Hepatocyte (in vitro differentiated cells): ENCODE measurements at places on chromosomes 2 and 18. TPM values are rescaled to one million over a fixed set of nuclear protein-coding genes. Genes with fewer than 3 reads are reported as not detected.
A peak's percentile ranks its signal among the peaks of the same experiment; 100 is the strongest.

The REG3G gene
- 0.30 TPM in 1 of 2 replicates, not detected in the other for total RNA-seq

The ODC1 gene
- total RNA-seq = 140 and 165 TPM in 2 replicates

DNA sequence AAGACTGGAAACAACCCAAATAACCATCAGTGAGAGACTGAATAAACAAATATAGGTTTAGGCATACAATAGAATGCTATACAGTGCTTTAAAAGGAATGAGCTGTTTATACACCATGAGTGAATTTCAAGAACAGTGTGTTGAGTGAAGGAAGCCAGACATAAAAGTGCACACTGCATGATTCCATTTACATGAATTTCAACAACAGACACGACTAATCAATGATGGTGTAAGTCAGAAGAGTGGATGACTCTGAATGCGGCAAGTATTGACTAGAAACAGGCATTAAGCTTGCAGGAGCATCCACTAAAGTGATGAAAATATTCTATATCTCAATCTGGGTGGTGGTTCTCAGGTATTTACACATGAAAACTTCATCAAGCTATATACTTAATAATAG is 142.7 kb upstream of the SLC39A10 start:
- no peak for DNase-seq

The DPP10 gene
- 15.7 and 18.1 TPM in 2 replicates for total RNA-seq

DNA sequence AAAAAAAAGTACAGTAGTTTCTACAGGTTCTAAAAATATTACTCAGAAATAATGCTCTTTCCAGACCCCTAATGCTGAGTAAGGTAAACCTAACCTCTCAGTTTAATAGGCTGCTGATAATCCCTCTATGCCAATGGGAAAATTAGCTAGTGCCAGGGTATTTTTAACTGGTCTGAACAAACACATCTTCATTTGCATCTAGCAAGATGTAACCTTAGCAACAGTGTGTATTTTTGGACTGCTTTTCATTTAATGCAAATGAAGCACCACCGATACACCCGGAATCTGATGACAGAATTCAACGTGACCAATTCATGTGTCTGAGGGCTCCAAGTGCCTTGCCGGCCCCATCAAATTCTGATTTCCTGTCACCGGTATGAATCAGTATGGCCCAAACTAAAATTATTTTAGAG is 47.4 kb upstream of the CYRIA start:
- no peak for DNase-seq

The LIMS1 gene
- 64.6 and 102 TPM in 2 replicates for total RNA-seq

- DNase-seq = no peak
Observed at GRCh38 chr18:9735238-9735637, 27.1 kb downstream of the RAB31 start.

The LRRC30 gene
- not detected in 2 replicates for total RNA-seq

The RGPD3 gene
- total RNA-seq = 0.27 and 0.36 TPM in 2 replicates

The CUL3 gene
- 63.9 and 79.0 TPM in 2 replicates for total RNA-seq

The PIEZO2 gene
- total RNA-seq = 70.8 and 77.5 TPM in 2 replicates

DNA sequence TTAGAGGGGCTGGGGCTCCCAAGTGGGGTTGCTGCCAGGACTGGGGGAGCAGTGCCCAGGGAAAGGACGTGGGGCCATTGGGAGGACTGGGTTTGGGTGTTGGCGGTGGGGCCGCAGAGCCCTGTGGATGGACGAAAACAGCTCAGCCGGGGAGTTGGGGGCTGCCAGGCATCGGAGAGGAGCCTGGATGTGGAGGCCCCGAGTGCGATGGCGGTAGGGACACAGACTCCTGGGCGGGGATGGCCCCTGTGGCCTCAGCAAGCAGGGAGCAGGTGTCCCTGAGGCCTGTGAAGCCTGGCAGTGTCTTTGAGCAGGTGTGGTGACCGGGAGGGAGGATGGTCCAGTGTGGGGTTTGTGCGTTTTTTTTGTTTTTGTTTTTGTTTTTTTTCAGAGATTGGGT is 13.3 kb downstream of the CTDP1 start:
- DNase-seq = no peak

GRCh38 chr2:105789745-105790460 is 45.2 kb downstream of the NCK2 start:
- DNase-seq = no peak

- no peak for DNase-seq
Observed at GRCh38 chr18:53864770-53865169, 359.7 kb downstream of the MBD2 start.

- DNase-seq = peak; percentile 34
Observed at GRCh38 chr2:228318218-228318617, 136.7 kb upstream of the SPHKAP start.

GRCh38 chr2:94955702-94956101 is 69.8 kb upstream of the MAL start:
- DNase-seq = no peak

The QPCT gene
- total RNA-seq = 2.0 TPM in 1 of 2 replicates, not detected in the other

DNA sequence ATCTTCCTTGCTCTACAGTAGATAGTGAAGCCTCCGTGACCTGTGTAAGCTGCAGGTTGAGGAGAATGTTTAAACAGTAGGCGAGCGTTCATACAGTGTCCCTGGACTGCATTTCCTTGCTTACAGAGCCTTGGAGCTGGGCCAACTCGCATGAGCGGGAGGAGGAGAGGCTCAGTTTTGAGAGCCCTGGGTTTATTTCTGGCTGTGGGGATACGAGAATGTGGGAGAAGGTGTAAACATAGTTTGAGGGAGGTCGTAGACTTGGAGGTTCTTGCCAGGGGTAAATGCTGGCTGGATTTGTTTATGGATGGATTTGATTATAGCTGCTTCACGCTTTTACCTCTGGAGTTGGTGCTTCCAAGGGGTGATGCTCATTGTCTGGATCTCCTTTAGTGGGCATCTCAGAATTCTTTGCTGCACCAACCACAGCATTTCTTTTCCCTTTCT is 20.8 kb downstream of the CRIM1 start:
- DNase-seq = peak; percentile 81

GRCh38 chr2:28782423-28782822 is 28.2 kb upstream of the SPDYA start:
- no peak for DNase-seq

DNA sequence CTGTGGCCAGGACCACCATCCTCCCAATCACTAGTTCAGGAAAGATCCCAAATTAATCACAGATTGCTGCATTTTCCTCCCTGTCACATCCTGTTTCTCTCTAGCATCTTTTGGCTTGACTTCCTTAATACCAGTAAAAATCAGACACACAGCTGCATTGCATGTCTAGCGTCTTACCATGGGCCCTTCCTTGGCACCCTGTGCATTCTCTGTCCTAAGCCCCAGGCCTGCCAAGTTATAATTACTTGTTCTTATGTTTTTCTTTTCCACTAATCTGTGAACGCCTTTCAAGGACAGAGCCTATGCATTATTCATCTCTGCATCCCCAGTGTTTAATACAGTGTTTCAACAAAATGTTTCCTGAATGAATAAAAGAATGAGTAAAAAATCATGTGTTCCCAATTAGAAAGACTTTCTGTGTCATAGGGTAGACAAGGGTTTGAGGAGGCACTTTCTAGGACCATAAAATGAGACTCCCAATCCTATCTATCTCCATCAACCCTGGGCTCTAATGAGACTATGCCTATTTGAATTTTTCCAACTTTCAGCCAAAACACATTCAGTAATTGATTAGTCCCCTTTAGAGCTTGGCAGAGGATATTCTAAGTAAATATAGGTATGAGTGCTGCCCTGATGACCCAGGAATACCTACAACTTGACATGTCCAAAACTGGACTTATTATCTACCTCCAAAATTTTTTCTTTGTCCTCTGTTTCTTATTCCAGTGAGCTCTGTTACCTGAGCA is 10.3 kb upstream of the NT5C1B start:
- no peak for DNase-seq

DNA sequence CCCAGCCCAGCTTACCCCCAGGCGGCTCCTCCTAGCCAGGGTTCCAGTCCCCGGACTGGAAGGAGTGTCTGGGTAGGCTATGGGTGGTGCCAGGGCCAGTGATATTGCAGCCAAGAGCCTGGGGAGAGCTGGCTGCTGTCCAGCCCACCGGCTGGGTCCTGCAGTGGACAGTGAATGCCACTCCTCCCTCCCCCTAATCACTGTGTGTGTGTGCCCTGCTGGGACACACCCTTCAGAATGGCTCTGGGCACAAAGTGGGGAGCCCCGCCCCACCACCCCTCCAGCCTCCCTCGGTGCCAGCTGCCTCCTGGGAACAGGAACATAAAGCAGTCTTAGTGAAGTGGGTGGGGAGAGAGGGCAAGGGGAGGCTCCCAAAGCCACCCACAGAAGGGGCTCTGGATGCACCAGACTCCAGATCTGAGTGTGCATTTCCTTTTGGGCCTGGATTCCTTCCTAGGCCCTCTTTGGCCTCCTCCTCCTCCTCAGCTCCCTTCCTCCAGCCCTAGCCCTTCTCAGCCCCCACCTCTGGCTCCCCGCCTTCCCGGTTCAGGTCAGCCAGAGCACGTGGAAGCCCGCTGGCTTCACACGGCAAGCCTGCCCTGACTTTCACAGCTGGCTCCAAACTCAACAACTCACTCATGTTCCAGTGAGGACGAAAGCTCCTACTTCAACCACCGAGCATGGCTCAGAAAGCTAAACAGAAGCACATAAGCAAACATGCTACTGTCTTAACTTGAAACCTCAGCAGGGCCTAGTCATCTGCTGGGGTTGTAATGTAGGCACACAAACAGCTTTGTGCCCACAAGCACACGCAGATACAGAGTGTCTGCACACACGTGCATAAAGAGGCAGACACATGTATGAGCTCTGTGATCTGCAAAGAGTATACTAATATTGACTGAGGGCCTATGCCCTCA is 209.2 kb upstream of the SMAD2 start:
- no peak for DNase-seq

The CHRND gene
- total RNA-seq = not detected in 2 replicates

DNA sequence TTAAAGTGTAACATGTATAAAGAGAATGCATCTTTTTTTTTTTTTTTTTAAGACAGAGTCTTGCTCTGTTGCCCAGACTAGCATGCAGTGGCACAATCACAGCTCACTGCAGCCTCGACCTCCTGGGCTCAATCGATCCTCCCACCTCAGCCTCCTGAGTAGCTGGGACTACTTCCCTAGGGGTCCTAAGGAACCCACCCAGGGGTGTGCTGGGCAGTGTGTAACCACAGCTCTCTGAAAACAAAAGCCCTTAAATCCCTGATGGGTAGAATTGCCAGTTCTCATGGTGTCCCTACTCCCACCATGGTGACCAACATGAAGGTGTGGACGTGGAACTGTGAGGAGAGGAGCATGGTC is 105.6 kb upstream of the ST3GAL5 start:
- DNase-seq = no peak

DNA sequence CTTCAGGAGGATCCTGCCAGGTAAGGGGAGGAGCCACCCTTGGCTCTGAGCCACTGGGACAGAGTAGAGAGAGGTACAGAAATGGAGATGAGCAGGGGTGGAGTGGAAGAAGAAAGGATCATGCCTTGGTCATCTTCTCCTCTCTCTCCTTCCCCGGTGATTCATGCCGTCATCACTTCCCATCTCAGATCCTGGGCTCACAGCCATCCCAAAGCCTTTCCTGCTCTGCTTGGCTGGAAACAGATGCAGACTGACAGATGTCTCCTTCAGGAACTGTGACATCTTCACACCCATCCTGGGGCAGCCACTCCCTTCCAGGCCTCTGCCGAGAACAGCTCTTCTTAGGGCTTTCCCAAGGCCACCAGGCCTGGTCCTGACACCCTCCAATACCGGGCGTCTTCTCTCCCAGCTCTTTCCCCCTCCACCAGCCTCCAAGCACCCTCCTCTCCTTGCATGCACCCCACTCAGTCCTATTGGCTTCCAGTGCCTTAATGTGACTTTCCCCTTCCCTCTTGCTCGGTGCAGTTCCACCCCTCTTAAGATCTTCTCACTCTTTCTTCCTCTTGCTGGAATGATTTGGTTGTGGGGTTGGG is 58.3 kb upstream of the TNP1 start:
- DNase-seq = no peak

DNA sequence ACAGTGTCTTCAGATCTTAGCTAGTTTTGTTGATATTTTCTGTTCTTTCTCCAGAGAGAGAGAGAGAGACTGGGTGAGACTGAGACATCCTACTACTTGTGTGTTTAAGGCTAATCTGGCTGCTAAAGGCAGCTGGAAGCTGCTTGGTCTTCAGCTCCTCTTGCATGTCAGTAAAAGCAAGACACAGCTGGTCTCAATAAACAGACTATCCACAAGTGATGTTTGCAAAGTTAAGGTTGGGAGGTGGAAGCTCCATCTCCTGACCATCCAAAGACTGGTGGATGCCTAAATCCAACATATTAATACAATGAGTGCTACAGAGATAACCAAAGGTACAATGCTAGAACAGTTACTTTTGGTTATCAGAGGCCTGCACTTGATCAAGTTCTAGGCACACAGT is 17.8 kb downstream of the ERFE start:
- no peak for DNase-seq

GRCh38 chr18:63315131-63315662 is 4.4 kb downstream of the BCL2 start:
- DNase-seq = no peak

The CDCA7 gene
- 8.7 and 11.4 TPM in 2 replicates for total RNA-seq

The LHCGR gene
- total RNA-seq = not detected in 2 replicates
